ENCODE measurements at places on chromosomes 4 and X.

GRCh38 chr4:173466101-173466500 lies 63.9 kb downstream of the HAND2 start:
- no peak for DNase-seq

DNA sequence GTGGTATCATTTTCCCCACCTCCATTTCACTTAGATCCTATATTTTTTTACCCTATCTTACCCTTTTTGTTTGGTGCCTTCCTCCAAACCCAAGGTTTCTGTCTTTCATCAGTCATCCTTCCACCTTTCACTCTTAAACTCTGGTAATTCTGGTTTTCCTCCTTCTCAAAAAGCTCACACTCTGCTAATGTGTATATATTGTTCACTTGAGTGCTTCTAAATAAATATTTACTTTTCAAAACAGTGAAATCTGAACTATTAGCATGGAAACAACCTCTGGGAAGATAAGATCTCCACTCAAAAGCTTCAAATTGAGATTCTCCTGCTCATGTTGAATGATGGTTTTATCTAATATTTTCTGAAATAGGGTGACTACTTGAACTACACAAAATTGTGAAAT lies 21.5 kb downstream of the XIAP start:
- DNase-seq, result no peak

DNA sequence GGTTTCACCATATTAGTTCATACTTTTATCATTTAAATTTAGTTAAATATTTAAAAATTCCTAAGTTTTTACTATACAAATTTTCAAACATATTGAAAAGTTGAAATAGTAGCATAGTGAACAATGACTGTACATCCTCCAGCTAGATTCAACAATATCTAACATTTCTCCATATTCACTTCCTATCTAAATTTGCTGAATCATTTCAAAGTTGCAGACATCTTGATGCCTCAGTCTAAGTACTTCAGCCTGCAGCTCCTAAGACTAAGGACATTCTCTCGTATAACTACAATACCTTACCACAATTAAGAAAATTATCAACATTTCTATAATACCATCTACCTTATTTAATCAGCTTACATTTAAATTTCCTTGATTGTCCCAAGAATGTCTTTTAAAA lies 132.7 kb downstream of the TMEM164 start:
- DNase-seq, result no peak

GRCh38 chr4:178309890-178310289 lies 867.7 kb upstream of the AGA start:
- no peak for DNase-seq
